Stimulated activated naive CD4-positive, alpha-beta T cell treated with Interleukin-2 at 50 U/mL for 16 hours (primary cell): ENCODE measurements at places on chromosomes 6 and 20.

DNA sequence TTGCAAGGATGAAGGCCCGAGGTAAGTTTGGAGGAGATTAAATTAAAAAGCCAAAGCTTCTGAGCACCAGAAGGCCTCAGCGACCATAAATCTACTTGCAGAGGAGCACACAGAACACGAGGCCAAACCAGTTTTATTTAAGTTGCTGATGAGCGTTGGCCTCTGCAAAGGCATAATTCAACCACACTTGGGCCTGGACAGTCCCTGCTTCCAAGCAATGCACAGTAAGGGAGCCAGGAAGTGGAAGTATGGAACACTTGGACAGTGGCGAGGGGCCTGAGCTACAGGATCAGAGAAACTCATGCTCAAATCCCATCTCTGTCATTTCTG is 92.8 kb downstream of the PTPRT start:
- no peak for DNase-seq

DNA sequence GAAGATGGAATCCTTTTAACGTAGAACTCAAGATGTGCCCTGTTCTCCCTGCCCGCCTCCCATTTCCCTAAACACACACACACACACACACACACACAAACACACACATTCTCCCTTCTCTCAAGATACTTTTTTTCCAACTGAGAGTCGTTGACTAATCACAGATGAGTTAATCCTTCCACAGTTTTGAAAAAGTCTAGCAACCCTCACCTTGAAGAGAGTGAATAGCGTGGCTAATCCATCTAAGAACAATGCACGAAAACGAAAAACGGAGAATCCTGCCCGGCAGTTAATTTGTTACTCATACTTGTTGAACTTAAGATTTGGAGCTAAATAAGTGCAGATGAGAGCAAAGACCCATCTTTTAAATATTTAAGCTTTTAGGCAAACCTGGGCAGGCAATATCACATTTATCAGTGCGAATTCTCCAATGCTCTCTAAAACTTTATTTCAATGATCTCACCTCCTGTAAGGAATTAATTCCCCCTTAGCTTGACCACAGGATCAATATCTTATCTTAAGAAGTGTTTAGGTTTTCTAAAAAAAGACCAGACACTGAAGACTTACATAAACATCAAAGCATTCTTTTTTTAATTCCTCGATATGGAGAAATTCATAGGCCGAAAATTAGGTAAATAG is 1.1 kb downstream of the AGPAT4 start:
- DNase-seq: no peak

DNA sequence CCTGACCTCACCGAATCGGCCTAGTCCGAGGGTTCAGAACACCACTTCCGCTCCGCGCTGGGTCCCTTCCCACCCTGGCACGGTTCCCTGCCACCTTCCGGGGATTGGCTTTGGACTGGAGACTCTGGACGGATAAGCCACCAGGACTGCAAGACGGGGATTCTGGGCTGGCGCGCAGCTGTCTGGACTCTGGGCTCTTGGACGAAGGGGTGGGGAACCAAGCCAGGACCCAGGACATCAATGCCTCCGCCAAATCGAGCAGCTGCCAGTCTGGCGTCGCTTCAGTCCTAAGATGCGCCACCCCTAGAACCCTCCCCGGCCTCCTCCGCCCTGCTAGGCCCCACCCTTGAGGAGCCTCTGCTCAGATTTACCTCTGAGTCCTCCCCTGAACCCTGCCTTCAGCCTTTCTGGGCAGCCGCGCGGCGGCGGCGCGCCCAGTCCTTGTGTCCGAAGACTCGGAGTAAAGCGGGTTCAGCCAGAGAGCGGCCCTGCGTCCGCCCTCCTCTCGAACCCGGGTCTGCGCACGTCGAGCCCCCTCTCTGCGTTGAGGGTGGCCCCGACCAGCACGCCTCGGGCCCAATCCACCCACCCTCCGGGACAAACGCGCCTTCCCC is 1.2 kb downstream of the KCNK17 start:
- DNase-seq: no peak

DNA sequence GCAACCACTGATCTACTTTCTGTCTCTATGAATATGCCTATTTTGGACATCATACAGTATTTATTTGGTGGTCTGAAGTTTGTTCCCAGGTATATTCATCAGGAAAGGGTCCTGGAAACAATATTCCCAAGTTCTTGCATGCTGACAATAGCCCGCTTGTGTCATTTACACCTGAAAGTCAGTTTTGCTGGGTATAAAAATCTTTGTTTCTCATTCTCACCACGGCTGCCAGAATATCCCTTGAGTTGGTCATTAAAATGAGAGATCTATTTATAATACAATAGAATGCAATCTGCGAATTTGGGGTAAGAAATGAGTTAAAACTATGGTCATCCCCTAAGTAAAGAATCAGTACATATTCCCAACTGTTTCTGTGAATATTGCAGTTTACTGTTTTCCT is 79.0 kb downstream of the MAN1A1 start:
- no peak for DNase-seq

GRCh38 chr6:161578478-161578877 is 304.6 kb upstream of the AGPAT4 start:
- no peak for DNase-seq

DNA sequence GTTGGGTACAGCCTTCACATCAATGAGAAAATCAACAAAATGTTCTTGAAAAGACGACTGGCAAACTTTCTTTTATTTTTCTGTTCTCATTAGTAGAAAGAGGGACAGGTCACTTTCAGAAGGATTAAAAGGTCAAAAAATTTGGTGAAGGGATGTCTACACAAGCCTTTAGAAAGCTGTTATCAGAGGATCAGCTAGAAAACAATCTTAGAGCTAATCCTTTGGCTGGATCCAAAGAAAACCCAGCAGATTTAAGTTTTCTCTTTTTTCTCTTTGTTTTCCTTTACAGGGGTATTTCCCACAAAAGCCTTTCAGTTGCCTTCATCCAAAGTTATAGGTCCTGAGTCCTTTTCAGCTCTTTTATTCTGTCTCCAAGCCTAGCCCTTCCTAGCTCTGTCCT is 57.3 kb upstream of the EDN1 start:
- DNase-seq: no peak

GRCh38 chr20:38126932-38127621 is 38.0 kb downstream of the TGM2 start:
- no peak for DNase-seq

DNA sequence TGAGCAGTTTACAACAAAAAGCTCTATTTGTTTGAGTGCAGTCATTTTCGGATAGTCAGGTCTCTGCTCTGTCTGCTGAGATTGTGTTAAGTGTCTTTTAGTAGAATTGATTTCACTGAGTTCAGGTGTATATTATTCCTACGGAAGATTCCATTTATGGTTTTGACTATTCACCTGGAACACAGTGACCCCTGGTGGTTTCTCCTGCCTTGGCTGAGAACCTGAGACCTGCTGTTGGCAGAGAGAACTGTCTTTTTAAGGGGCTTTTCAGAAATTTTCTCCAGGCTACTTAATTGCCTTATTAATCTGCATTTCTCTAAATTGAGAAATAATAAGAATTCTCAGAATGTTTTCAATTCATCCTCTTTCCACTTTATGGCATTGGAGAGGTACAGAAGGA is 508.0 kb downstream of the TBC1D32 start:
- DNase-seq: no peak

GRCh38 chr6:155188707-155189496 is 74.9 kb upstream of the CLDN20 start:
- DNase-seq: no peak

DNA sequence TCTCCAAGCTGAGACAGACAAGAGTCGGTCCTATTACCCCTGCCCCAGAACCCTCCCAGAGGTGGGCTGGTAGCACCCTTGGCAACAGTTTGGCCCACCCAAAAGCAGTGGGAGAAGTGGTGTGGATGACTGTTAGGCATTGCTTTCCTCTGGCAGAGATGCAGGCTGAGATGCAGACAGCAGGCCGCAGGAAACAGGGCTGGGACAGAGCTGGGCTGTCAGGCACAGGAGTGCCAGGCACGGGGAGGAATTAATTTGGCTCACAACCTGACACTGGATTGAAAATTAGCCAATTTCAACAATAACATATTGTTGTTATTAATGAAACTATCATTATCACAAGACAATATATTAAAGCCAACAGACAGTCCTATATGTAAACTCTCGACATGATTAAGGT is 15.7 kb upstream of the SIRT5 start:
- DNase-seq: no peak

DNA sequence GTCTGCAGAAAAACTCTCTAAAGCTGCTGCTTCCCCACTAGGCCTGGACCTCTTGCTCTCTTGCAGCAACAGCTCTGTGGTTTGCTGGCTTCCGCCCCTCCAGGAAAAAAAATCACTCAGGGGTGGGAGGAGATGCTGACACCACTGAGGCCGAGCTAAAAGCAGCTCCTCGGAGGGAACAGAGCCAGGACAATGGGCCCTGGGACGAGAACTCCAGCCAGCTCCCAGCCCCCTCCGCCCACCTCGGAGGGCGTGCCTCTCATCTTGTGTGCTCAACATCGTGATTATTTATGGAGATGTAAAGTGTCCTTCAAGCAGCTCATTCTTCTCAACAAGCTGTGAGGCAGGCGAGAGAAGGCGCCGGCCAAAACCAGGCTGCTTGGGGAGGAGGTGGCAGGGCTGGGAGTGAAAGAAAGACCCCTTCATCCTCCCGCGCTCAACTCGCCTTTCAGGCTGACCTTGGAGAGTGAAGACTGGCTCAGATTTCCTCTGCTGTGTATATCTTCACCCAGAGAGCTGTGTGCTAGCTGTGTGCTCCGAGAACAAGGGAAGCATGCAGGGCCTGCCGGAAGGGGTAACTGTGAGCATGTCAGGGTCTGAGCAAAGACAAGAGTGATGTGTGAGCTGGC is 53.5 kb upstream of the LRFN2 start:
- DNase-seq: no peak

- DNase-seq: no peak
These were observed 55.0 kb downstream of the TRERF1 start for GRCh38 chr6:42396720-42397119.

GRCh38 chr6:56808871-56809359 is 146.0 kb upstream of the BEND6 start:
- no peak for DNase-seq

DNA sequence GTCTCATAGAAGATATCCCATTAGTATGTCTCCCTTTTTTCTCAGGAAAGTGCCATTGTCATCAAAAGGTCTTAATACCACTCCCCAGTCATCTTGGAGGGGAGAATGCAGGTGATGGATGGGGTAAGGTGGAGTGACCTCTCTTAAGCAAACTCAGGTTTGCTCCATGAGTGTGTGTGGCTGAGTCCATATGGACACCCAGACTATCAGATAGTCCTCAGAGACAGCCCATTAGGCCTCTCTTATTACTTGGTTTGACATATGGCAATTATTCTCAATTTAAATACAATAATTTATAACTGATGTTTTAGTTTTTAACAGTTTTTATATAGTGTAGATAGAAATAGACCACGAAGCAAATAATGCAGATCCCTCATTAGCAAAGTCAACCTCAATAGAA is 23.2 kb downstream of the LAMA4 start:
- no peak for DNase-seq

DNA sequence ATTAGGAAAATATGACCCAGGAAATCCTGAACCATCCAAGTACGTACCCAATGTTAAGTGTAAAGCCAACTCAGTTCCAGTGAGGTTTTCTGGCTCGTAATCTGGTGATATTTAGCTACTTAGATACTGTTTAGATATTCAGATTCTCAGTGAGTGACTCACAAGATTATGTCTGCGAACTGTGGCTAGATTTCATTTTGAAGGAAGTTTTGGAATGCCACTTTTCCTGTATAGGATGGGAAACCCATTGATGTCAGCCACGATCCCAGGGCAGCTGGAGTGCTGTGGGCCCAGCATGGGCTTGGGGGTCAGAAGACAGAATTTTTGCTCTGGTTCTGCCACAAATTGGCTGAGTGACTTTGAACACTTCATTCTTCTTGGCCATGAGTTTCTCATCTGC is 76.3 kb downstream of the TMEM170B start:
- DNase-seq: no peak

GRCh38 chr20:56664796-56665195 is 35.7 kb downstream of the TFAP2C start:
- DNase-seq: no peak

DNA sequence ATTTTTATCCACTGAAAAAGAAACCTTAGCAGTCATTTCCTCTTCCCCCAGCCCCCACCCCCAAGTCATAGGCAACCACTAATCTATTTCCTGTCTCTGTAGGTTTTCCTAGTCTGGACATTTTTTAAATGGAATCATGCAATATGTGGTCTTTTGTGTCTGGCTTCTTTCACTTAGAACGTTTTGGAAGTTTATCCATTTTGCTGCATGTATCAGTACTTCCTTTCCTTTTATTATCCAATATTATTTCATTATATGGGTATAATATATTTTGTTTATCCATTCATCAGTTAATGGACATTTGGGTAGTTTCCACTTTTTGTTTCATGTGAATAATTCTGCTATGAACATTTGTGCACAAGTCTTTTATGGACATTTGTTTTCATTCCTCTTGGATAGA is 99.3 kb upstream of the BMP5 start:
- no peak for DNase-seq

- no peak for DNase-seq
These were observed 75.2 kb downstream of the RAMACL start for GRCh38 chr6:166511316-166511715.
